ENCODE measurements at places on chromosomes 1 and 21.
A peak's percentile ranks its signal among the peaks of the same experiment; 100 is the strongest.

DNA sequence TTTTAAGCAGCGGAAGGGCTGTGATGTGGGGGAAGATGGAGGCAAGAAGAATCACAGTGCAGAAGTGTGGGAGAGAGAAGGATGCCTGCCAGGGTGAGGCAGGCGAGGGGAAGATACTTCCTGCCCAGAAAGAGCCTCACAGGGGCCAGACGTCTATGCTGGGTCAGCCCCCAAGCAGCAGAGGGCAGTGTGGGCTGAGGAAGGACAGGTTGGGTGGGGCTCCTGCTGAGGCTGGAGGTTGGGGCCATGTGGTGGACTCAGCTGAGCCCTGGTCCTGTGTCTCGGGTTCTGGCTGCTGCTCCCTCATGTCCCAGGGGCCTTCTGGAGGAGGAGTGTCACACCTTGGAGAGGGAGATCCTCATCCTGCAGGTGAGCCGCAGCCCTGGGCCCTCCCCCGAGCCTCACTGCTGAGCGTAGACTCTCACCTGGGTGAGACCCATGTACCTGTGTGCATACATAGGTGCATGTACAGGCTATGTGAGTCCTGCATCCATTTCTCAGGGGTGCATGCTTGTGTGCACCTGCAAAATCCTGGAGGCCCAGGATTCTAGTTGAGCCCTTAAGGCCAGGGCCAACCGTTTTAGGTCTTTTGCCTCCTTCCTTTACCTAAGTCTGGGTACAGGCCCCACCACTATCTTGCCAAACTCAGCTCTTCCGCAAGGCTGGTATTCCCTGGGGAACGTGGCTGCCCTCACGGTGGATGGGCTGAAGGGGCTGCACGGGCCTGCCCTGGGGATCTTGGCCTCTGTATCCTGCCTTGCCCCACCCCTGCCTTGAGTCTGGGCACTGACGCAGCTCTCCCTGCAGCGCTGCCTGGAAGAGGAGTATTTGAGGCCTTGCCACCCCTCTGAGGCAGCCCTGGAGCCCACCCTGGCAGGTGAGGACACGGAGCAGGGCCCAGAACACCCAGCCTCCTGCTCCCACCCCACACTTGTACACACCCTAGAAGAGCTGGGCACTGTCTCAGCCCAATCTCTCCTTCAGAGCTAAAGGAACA is 3.7 kb downstream of the CCDC24 start:
- peak; percentile 63 for DNase-seq

DNA sequence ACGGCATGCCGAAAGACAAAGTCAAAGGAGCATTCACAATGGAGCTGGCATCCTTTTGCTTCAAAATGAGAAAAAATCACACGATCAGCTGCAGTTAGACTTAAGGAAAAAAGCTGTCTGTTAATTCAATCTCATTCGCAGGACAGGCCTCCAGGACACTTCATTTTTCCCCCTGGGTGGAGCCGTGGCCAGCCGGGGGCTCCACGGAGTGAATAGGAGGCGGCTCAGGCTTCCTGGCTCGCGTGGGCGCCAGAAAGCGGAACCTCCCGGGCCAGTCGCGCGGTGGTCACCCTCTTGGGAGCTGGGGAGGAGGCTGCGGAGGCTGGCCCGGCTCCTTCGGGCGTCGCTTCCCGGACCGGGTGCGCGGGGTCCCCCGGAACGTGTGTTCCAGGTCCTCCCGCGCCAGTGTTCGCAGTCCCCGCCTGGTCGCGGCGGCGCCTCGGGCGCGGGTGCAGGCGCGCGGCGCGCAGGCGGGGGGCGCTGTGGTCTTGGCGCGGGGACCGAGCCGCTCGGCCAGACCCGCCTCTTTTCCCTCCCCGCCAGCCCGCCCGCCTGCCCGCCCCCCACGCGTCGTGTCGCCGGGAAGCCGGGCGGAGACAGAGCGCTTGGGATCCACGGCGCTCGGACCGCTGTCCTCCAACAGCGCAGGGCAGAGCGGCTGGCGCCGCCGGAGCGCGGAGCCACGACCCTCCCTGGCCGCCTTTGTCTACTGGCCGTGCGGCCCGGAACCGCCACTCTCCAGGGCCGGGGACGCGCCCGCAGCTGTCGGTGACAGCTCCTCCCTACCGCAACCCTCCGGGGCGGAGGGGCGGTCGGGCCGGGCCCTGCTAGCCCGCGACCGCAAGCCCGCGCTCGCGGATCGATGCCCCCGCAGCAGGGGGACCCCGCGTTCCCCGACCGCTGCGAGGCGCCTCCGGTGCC is at the start of gene RHOU:
Gene RHOU (plus strand): TSS at position 599 of the 921 bp plus-strand sequence. CDS start 264 bp downstream, at position 863.
- peak; percentile 77 for DNase-seq

GRCh38 chr1:165851034-165851658 is 23.7 kb downstream of the UCK2 start:
- DNase-seq, result peak; percentile 61

GRCh38 chr1:227798078-227798802 is 17.2 kb upstream of the PRSS38 start:
- DNase-seq, result no peak

GRCh38 chr1:67647036-67647798 is 37.8 kb upstream of the GADD45A start:
- DNase-seq, result peak; percentile 19

GRCh38 chr21:20856926-20857325 is 141.3 kb upstream of the NCAM2 start:
- no peak for DNase-seq

- peak; percentile 31 for DNase-seq
These were observed 69.5 kb downstream of the FGGY start for GRCh38 chr1:59366346-59366745.

- peak; percentile 30 for DNase-seq
These were observed 219.6 kb downstream of the PDE4B start for GRCh38 chr1:66012106-66012784.

GRCh38 chr1:12315146-12315545 is 85.3 kb downstream of the VPS13D start:
- DNase-seq, result peak; percentile 41

GRCh38 chr1:98903261-98903660 is 101.4 kb downstream of the PLPPR5 start:
- DNase-seq, result peak; percentile 80

DNA sequence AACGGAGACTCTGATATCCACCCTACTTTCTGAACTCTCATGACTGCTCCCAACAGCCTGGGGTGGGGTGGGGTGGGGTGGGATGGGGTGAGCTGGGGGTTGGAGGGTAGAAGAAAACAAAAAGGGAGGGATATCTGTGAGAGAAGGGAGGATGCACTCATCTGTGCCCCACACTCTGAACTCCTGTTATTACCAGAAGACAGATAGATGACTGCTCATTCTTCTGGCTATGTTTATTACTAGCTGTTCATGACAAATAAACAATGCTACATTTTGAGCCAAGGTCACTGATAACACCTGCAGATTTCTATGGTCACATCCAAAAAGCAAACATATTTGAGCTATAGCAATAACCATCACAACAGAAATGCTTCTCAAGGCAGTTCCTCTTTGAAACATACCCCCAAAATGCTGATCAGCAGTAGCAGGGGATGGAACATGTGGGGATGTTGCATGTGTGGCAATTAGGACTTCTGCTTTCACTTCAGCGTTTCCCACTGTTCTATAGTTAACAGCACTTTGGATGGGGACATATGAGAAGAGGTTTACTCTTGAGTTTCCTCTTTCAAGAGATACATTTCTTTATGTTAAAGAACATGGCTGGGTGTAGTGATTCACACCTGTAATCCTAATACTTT is 43.3 kb downstream of the GPR3 start:
- peak; percentile 6 for DNase-seq

GRCh38 chr1:42340901-42341300 is 5.9 kb upstream of the FOXJ3 start:
- DNase-seq, result no peak

DNA sequence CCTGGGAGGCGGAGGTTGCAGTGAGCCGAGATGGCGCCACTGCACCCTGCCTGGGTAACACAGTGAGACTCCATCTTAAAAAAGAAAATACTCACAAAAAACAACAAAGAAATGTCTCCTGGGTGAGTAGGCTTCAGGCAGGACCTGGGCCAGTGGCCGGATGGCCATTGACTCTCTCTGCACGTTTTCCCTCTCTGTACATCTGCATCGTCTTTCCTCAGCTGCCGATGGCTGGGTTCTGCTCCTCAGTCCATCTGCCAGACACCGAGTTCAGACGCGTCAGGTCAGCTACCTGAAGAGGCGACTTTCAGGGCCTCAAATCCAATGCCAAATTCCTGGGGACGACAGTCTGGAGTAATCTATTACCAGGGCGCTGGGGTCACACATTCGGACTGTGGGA is 199.3 kb downstream of the CAMTA1 start:
- DNase-seq, result no peak

GRCh38 chr1:153962088-153963029 is 978 bp downstream of the SLC39A1 start:
- peak; percentile 83 for DNase-seq

DNA sequence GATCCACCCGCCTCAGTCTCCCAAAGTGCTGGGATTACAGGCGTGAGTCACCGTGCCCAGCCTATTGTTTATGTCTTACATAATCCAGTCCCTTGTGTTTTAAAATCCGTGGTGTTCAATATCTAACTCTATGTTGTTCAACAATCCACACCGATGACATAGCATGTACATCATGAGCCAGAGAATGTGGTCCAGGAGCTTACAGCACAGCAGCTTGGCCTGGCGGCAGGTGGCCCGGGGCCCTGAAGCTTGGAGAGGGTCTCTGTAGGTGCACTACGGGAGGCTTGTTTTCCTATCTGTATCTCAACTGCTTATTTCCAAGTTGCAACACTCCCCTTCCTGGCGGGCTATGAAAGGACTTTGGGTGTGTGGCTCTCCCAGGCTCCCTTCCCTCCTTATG is 138.4 kb downstream of the ADSS2 start:
- DNase-seq, result peak; percentile 21

DNA sequence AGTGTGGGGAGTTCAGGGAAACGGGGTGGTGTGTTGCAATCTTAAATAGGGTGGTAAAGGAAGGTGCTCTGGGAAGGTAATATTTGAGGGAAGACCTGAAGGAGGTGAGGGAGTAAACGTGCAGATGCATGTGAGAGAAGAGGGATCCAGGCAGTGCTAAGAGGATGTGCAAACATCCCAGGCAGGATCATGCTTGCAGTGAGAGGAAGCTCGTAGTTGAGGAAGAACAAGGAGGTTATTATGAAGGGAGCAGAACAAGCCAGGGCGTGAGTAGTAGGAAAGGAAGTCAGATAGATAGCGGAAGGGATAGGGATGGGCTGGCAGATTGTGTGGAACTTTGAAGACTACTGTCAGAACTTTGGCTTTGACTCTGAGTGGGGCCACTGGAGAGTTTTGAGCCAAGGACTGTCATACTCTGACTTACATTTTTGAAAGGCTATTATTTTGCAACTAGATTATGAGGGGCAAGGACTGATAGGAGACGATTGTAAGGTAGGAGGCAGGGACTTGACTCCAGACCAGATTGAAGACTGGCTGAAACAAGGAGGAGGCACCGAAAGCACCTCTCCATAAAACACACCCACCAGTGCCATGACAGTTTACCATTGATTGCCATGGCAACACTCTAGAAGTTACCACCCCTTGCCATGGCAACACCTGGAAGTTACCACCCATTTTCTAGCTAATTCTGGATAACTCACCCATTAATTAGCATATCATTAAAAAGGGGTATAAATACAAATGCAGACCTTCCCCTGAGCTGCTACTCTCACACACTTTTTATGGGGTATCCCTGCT is 67.0 kb downstream of the XCL2 start:
- DNase-seq, result no peak

All from GM23248 (cell line).